SK-N-SH treated with all-trans-retinoic acid at 6 μM for 48 hours (cell line): ENCODE measurements at places on chromosomes 12 and 14.

DNA sequence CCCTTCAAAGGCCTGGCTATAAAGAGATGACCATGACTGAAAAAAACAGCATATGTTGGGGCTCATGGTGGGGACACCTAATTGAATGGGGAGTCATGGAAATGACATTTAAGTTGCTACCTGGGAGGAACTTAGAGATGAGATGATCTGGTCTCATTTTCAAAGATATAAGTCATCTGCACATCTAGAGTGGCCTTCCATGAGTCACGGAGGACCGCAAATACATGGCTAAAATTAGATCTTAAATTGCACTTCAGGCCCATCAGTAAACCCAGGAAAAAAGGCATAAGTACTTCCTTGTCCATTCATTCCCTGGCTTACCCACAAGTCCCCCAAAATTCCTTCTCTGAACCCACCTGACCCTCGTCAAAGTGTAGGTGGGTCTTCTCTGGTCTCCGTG lies 53.4 kb downstream of the SPTB start:
- no peak for ATAC-seq

DNA sequence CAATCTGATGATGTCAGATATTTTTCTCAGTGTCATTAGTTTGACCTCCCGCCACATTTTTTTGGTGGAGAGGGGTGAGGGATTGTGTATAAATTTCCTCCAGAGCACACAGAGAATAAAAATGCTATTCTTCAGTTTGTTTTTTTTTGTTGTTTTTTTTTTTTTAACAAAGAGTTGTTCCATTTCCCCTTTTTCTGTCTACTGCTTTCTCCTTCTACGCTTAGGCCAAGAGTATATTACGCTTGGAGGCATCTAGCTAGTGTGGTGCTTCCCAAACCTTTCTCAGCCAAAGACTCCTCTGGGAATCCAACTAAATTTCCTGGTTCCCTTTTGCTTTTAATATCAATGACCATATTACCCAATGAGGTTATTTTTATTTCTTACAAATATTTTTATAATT lies 465.6 kb downstream of the ZFP36L1 start:
- ATAC-seq = no peak

DNA sequence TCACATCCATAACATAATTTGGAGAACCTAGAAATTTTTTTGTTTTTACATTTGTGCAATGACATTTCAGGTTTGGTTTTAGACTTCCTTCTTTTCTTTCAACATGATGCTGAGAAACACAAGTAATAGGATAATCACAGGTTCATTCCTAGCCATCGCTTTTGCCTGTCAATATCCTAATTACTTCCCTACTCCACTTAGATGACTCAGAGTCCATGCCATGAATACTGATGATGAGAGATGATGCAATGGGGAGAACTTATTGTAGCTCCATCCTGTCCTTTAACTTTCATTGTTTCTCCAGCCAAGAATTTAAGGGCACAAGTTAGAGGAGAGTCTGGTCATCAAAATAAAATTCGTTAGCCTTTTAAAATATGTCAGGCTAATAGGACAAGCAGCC lies 101.3 kb downstream of the PTPRO start:
- no peak; the same call in 2 of the 3 replicates for ATAC-seq

- ATAC-seq = peak; percentile 92
These were observed 108.2 kb upstream of the SLC38A4 start for GRCh38 chr12:46933947-46934346.

DNA sequence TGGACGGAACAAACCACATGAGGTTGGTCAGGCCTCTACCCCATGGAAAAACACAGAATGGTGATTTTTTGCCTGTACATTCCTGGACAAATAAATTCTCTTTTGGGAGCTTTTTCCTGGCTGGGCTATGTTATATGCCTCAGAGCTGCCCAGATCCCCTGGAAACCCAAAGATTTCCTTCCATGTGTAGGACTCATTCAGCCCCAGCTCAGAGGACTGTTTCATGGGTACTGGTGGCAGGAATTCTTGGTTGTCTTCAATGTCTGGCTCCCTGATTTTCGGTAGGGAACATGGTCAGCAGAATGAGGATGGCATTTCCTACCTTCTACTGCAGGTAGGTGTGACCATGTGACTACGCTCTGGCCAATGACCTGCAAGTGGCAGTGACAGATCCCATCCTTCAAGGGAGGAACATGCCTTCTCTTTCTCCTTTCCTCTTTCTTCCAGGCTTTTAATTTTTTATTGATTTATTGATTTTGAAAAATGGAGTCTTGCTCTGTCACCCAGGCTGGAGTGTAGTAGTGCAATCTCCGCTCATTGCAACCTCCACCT lies 15.4 kb upstream of the P2RX7 start:
- no peak for ATAC-seq

- ATAC-seq = no peak
These were observed 1.4 kb downstream of the MEG3 start for GRCh38 chr14:100827101-100828021.

GRCh38 chr14:65164068-65164824 lies 61.9 kb upstream of the MAX start:
- peak; percentile 84 for ATAC-seq

- no peak for ATAC-seq
These were observed 194.5 kb upstream of the CNOT2 start for GRCh38 chr12:70048521-70049250.

GRCh38 chr12:115267464-115267863 lies 583.5 kb upstream of the TBX3 start:
- no peak for ATAC-seq

GRCh38 chr14:95217391-95217900 lies 60.1 kb upstream of the DICER1 start:
- ATAC-seq = no peak

- ATAC-seq = peak; percentile 60; the same call in 2 of the 3 replicates
These were observed 10.7 kb downstream of the PCNX4 start for GRCh38 chr14:60102389-60102788.

GRCh38 chr12:12010277-12011039 lies 60.3 kb upstream of the BCL2L14 start:
- peak; percentile 66 for ATAC-seq

DNA sequence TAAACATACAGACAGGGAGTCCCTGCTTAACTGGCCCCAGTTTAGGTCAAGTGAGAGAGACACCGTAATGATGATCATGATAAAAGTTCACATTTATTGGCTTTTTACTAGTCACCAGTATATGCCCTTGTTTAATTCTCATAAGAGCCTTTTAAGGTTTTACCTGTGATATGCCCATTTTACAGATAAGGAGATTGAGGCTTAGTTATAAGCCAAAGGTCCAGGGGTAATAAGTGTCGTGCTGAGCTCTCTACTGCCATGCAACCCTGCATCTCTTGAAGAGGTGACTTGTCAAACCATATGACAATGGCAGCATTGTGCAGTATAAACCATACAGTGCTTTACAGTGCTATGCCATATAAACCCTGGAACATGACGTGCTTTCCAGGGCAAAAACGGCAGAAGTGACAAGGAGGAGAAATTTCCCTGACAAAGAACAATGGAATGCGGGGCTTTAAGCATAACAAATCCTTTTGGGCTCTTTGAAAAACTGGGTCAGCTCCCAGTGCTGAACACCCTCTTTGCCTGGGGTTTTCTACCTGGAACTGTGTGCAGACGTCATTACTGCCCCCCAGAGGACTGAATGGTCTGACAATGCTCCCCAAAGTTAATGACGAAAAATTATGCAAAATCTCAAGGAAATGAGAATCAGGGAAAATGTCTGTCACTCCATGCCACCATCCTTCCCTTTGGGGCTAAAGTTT lies 59.7 kb upstream of the C14orf132 start:
- ATAC-seq = peak; percentile 35; the same call in 1 of the 3 replicates

- no peak for ATAC-seq
These were observed 161.4 kb downstream of the ADGRD1 start for GRCh38 chr12:131114942-131115584.

- peak; percentile 36 for ATAC-seq
These were observed 61.2 kb upstream of the CCDC91 start for GRCh38 chr12:28129031-28129430.

DNA sequence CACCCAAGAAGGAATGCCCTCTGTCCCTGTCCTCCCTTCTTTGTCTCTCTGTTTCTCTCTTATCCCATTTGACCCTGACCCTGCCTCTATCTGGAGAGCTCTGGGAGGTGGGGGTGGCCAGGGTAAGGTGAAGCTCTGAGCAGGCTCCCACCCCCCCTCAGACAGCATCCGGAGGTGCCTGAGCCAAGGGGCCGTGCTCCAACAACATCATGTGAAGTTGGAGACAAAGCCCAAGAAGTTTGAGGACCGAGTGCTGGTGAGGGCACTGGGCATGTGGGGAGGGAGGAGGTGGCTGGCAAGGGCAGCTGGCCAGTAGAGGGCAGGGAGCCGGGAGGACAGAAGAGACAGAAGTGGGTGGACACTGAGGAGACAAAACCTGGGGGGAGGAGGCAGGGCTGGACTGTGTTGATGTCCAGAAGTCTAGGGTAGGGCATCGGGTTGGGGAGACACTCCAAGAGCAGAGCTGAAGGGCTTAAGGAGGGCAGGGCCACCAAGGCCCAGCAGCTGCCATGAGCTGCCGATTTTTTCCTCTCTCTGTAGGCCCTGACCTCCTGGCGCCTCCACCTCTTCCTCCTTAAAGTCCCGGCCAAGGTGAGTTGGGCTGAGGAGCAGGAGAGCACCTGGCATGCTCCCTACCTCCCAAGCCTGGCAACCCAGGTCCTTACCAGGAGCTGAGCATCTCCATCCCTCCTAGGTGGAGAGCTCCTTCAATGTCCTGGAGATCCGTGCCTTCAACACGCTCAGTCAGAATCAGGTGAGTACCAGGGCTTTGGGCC lies 1.9 kb downstream of the CARMIL3 start:
- no peak for ATAC-seq

GRCh38 chr14:52400846-52401245 lies 86.7 kb downstream of the PTGER2 start:
- ATAC-seq = no peak

DNA sequence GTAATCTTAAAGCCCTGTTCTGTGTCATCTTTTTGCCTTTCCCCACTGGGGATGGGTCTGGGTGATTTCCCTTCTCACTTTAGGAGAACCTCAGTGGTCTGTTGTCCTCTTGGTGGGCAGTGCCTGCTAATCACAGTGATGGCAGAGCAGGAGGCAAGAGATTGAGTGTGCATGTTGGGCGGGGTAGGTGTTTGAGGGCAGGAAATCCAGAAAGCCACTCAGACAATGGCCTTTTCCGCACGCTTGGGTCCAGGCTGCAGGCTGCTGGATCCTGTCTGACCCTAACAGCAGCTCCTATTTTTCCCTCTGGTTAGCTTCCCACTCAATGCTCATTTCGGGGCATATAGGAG lies 13.7 kb upstream of the ITGA5 start:
- ATAC-seq = no peak

DNA sequence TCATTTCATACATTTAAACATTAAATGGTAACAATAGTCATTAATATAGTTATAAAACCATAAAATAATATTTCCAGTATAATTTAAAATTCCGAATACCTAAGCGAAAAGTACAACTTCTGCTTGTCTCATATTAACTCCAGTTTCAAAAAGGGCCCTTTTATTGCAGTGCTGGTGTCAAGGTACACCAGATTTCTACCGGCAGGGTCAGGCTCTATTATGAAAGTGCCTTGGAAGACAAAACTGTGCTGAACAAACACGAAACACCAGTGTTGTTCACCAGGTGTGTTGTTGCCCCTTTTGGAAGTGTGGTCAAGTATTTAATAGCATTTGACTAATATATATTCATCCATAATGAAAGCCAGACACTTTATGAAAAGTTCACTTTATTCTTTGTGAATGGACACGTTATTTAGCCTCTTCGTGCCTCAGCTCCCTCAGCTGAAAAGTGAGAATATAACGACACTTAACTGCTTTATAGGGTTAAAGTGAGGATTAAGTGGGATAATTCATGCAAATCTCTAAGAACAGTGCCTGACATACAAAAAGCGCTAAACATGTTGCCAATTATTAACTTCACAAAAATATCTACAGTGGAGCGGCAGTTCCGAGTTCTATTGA lies 20.3 kb upstream of the GNS start:
- ATAC-seq = no peak

GRCh38 chr14:32201193-32201815 lies 541 bp upstream of the RNU6-7 start:
- ATAC-seq = peak; percentile 80

- ATAC-seq = no peak
These were observed 227.1 kb downstream of the GLT1D1 start for GRCh38 chr12:129080391-129080790.

GRCh38 chr12:75446857-75447256 lies 33.7 kb upstream of the GLIPR1 start:
- ATAC-seq = peak; percentile 79

DNA sequence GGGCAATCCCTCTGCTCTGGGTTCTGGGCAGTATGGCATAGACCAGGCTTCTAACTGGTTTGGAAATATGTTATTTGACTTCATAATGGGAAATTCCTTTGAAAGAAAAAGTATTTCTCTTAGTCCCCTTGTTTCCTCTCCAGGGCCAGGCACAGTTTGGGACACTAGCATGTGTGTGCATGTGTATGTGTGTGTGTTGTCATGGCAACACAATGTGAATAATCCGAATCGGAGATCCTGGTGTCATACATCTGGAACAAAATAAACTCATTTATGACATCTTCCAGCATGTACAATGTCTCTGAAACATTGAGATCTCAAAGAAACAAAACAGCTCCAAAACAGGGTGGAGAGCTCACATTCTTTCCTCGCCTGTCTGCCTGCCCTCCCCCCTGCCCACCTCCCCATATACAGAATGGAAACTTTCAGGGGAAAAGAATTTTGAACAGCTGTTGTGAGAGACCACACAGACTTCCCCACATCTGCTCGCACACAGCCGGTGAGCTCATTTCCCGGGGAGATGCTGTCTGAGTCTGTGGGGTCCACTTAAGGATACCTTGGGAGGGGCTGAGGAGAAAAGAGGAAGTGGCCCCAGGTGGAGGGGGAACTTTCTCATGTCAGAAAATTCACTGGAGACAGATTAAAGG lies 55.5 kb upstream of the PARP11 start:
- ATAC-seq = no peak

- ATAC-seq = no peak
These were observed 253.1 kb downstream of the ANO2 start for GRCh38 chr12:5691943-5692342.

DNA sequence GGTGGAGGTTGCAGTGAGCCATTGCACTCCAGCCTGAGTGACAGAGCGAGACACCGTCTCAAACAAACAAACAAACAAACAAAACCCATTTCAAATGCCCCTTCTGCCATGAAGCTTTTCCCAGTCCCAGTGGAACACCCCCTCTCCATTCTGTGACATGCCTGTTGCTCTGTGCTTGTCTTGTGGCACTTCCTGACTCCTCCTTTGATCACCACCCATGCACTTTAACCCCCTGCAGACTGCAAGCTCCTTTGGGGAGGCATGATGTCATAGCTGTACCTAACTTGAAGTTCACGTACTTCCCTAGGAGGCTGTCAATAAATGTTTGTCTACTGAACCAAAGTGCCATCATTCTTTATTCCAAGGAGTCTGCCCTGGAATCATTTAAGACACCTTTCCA lies 64.7 kb downstream of the TMCC3 start:
- ATAC-seq = no peak

GRCh38 chr12:25985316-25986175 lies 27.1 kb downstream of the RASSF8 start:
- ATAC-seq = peak; percentile 54; the same call in 2 of the 3 replicates

DNA sequence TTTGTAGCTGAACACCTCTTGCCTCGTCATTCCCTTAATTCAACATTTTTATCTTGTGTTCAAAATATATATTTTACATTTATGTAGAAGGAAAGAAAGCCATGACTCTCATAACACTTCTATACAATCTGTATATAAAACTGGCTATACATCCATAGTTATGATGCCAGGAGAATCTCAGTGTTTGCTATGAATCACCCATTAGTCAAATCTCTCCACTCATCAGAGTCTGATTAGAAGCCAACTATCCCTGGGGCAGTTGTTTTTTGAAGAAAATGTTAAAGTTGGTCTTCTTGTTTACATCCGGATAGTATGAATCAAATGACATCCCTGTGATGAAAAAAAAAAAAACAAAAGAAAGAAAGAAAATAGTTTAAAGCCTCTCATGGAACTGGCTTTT lies 503.9 kb downstream of the NELL2 start:
- no peak for ATAC-seq

- no peak for ATAC-seq
These were observed 1385.8 kb upstream of the FLRT2 start for GRCh38 chr14:84144166-84144565.
